ENCODE measurements at places on chromosomes 7 and 10.

DNA sequence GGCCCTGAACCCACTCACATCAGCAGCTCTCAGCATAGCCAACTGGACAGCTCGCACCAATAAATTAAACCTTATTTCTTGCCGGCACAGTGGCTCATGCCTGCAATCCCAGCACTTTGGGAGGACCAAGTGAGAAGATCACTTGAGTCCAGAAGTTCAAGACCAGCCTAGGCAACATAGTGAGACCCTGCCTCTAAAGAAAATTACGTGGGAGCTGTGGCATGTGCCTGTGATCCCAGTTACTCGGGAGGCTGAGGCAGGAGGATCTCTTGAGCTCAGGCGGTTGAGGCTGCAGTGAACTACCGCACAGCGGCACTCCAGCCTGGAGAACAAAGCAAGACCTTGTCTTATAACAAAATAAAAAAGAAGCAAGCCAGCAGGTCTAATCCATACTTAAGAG, 75.7 kb downstream of the SEPTIN14 start:
- ATAC-seq = no peak

- ATAC-seq = no peak
These were observed 264.9 kb downstream of the EXOC4 start for GRCh38 chr7:133517766-133518165.

DNA sequence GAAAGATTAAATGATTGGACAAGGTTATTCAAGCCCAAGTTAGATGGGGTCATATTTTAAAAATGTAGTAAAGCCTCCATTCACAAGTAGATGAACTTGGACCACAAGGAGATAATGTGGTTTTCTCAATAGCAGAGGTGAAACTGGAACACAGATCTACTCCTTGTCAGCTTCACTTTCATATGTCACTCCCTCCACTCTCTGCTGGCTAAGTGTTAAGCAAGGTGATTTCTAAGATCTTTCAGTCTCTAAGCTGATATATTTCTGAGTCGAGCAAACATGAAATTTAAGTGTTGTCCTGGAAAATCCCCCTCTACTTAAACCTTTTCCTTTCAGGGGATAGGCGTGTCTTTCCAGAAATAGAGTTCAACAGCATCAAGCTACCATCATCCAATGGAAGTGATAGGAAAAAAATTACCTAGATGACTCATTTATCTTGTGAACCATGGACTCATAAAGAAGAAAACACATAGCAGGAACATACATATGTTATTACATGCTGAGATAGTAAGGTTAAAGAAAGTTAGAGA, 275.0 kb downstream of the PTEN start:
- no peak for ATAC-seq

GRCh38 chr7:97973206-97973658, 16.8 kb downstream of the OCM2 start:
- no peak for ATAC-seq

GRCh38 chr7:80785961-80786536, 132.8 kb downstream of the SEMA3C start:
- peak; percentile 36 for ATAC-seq

DNA sequence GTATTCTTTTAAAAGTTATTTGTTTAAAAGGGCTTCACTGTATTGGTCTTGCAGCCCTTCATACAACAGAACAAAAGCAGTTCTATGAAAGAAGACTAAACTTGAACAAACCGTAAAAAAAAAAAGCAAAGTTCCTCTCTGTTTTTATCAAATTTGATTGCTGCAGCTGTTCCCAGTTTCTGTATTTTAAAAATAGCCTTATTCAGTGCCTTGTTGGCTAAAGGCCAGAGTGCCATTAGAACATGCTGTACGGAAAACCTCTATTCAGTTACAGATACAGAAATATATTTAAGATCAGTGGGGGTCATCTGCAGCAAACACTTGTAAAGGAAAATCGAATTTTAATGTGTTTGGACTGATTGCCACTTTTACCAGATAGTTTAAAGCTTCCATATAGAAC, 207.8 kb upstream of the ETV1 start:
- peak; percentile 67 for ATAC-seq

DNA sequence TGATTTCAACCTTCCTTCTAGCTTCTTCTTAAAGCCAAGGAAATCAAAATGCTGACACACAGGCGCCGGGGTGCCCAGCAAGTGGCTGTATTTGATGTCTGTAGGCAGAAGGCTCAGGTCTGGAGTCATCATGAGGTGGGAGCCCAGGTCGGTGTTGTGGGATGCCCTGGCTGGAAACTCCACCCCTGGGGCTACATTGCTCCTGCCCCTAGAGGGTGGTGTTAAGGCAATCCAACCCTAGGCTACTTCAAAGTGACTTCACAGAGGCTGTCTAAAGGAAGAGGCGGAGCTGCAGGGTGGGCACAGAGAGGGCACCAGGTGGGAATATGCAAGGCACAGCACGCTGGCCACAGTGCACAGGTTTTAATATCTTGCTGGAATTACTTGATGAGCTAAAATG, 200.9 kb downstream of the ADAM12 start:
- no peak for ATAC-seq

- no peak for ATAC-seq
These were observed 132.9 kb downstream of the FAM204A start for GRCh38 chr10:118209215-118209614.

GRCh38 chr7:130943336-130943901, 209.4 kb upstream of the KLF14 start:
- no peak for ATAC-seq

GRCh38 chr7:23120106-23120505, 14.5 kb downstream of the KLHL7 start:
- ATAC-seq = no peak

GRCh38 chr10:120174491-120174890, 282.0 kb downstream of the SEC23IP start:
- no peak for ATAC-seq

DNA sequence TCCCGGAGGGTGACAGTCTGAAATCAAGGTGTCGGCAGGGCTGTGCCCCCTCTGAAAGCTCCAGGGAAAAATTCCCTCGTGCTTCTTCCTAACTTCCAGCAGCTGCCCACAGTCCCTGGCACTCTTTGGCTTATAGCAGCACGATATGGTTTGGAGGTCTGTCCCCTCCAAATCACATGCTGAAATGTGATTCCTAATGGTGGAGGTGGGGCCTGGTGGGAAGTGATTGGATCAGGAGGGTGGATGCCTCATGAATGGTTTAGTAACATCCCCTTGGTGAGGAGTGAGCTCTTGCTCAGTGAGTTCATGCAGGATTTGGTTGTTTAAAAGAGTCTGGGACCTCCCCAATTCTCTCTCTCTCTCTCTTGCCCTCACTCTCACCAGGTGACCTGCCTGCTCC, 51.1 kb downstream of the GPAM start:
- no peak for ATAC-seq

- ATAC-seq = no peak
These were observed 212.5 kb upstream of the SH2B2 start for GRCh38 chr7:102073931-102074880.

- ATAC-seq = peak; percentile 98
These were observed 100.2 kb downstream of the COL13A1 start for GRCh38 chr10:69901628-69902505.

- ATAC-seq = no peak
These were observed 145.9 kb downstream of the ARID5B start for GRCh38 chr10:62047228-62047892.

GRCh38 chr7:105009667-105010503, 4.1 kb upstream of the KMT2E start:
- ATAC-seq = no peak

GRCh38 chr10:77007834-77008233, 629.8 kb downstream of the KCNMA1 start:
- no peak for ATAC-seq

DNA sequence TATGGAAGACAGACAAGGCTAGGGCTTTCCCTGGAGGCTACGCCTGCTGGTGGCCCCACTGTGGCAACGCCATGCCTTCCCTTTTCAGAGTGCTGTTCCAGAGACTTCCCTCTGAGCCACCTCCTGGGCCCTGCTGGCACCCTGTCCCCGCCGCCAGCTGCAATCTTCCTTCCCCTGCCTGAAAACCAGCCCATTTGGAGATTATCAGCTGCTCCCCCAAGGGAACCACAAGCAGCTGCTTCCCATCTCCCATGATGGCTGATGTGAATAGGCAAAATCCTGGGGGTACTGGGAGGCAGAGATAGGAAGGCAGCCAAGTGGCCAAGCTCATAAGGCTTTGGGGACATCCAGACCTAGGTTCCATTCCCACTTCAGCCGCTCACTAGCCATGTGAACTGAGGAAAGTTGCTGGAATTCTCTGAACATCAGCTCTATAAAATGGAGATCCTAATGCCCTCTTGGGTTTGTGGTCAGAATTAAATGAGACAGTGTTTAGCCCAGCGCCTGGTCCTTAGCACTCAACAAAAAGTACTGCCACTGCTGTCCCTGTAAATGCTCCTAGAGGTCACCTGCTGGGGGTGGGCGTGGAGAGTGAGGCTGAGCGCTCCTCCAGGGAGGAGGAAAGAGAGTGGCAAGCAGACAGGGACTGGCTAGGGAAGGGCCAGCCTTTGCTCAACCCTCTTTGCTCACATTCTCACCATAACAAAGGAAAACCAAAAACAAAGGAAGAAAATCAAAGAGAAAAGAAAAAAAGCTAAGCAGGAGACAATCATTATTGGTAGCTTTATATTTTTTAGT, 5.9 kb downstream of the TSPAN33 start:
- ATAC-seq = no peak

DNA sequence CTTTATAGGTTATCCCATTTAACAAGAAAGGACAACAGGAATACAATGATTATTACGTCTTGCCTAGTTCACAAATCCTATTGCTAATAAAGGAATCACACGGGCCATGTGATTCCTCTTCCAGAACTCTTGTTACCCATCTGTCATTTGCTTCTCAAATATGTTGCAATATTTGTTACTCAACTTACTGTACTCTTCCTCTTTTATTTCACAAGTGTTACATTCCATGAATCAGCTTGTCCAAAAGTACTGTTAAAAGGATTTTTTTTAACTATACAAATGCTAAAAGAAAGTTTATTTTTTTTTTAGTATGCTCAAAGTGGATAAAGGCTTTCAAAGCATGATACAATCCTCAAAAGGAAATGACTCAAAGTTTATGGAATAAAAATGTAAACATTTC, 3.9 kb upstream of the CD36 start:
- ATAC-seq = no peak

- no peak for ATAC-seq
These were observed 17.7 kb upstream of the GALNTL5 start for GRCh38 chr7:151938550-151938949.

- ATAC-seq = no peak
These were observed 18.0 kb upstream of the SLF2 start for GRCh38 chr10:100894589-100895294.

- ATAC-seq = no peak
These were observed 191.8 kb downstream of the HTR7 start for GRCh38 chr10:90665905-90666662.

DNA sequence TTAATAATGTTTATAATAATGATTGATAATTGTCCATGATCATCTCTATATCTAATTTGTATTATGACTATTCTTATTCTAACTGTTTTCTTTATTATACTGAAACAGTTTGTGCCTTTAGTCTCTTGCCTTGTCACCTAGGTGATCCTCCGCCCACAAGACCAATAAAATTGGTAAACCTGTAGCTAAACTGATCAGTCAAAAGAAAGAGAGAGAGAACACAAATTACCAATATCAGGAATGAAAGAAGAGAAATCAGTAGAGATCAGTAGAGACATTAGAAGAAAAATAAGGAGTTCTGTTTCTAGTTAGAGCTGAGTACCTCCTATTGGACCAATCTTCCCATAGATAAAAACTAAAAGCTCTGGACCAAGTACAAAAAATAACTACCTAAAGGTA, 6.1 kb upstream of the COA1 start:
- ATAC-seq = no peak

- no peak for ATAC-seq
These were observed 1.2 kb downstream of the LUC7L2 start for GRCh38 chr7:139360948-139361307.

- no peak for ATAC-seq
These were observed 158.1 kb downstream of the MAD1L1 start for GRCh38 chr7:2074691-2075090.

DNA sequence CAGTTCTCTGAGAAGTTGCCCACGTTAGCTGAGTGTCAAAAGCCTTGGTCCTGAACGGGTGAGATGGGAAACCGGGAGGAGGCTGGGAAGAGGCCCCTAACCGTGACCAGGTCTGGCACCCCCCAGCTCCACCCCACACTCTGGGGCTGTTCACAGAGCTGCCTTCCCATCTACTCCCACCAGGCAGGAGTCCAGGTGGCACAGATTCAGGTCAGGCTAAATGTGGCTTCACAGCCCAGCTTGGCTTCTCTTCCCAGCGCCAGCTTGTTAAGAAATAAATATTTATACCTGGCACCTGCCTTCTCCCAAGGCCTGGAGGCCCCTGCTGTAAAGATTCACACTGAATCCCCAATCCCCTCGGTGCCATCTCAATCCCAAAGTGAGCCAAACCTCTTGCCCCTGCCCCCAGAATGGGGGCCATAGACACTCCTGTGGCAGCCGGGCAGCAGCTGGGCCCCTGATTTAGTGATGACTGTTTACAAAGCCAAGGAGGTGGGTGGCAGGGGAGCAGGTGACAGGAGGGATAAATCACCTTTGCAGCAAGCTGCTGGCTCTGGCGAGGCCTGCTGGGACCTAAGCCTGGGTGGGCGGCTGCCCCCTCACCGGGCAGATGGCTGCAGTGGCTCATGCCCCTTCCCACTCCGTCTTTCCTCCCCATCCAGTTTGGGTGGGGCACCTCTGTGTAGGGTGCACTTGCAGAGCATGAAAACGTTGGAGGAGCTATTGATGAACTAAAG, 72.5 kb downstream of the GOLGA7B start:
- no peak for ATAC-seq

GRCh38 chr10:93039721-93040120, 20.9 kb upstream of the CYP26C1 start:
- ATAC-seq = peak; percentile 83

DNA sequence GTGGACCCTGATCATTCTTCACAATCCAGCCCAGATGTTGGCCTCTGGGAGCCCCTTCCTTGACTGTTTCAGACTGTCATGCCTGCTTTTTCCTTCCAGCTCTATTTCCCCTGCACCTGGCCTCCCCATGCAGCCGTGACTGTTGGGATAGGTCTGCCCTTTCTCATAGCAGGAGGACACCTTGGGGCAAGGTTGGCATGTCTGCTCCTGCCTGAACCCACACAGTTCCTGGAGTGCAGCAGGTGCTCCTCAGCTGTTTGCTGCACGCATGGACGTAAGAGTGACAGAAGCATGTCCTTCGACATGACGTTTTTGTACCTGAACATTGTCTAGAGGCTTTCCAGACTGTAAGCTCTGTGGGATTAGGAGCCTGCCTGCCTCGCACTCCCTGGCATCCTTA, 24.0 kb downstream of the POR start:
- ATAC-seq = no peak

DNA sequence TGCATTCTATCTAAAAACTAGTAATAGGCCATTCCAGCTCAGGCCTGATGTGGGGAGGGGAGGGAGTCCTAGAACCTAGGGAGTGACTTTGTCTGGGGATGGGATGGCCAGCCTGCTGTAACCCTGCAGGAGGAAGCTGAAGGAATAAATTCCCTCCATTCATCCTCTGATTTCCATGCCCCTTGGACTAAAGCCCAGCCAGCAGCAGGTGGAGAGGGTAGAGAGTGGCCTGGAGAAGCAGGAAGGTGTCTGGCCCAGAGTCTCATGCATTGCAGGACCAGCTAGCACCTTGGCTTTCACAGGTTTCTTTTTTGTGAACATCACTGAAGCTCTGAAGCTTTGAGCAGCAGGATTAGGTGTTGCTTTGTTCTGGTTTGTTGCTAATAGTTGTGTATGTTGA, 32.8 kb upstream of the CDH23 start:
- ATAC-seq = no peak

GRCh38 chr10:97729014-97729413, 7.9 kb upstream of the ZFYVE27 start:
- no peak for ATAC-seq

Measured in SK-N-SH treated with all-trans-retinoic acid at 6 μM for 48 hours (cell line).